ENCODE measurements at places on chromosomes 7 and 10. TPM values are rescaled to one million over a fixed set of nuclear protein-coding genes. Genes with fewer than 3 reads are reported as not detected.
A peak's percentile ranks its signal among the peaks of the same experiment; 100 is the strongest.

DNA sequence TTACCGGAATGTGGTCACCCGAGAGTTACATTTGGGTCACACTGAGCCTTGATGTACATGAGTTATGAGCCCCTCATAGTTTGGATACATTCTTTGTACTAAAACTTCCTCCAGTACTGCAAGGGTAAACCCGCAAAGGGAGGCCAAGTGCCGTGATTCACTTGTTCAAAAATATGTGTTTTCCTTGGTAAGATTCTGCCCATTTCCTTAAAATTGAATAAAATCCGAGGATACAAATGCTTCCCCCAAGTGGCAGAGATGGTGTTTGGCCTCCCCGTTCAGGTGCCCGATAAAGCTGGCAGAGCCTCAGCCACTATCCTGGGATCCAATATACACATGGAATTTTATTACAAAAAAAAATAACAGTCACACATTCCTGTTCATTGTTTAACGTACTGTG lies 268.3 kb downstream of the DIP2C start:
- H3K4me3 ChIP-seq, result no peak overlapping the region
- H3K27ac ChIP-seq, result no peak overlapping the region
- H3K36me3 ChIP-seq, result no peaks in the 10 kb centered on the region
- DNase-seq, result no peak

DNA sequence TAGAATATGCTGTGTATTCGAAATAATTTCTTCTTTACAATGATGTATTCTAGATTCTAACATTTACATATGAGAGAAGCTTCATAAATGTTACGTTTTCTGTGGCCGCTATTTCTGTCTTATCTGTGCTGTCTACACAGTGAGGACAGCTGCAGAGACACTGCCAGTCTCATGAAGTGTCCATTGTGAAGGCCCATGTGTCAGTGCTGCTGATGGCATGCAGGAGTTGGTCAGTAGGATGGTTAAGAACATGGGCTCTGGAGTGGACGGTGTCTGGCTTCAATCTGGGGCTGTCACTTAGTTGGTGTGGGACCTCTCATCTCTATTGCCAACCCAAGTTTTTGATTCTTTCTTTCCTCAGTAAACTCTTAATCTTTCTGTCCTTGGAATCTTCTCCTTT lies 137.3 kb downstream of the SDK1 start:
- no peaks in the 10 kb centered on the region for H3K27me3 ChIP-seq
- H3K36me3 ChIP-seq, result no peaks in the 10 kb centered on the region
- no peak overlapping the region for H3K27ac ChIP-seq
- H3K4me1 ChIP-seq, result no peaks in the 10 kb centered on the region
- no peak for DNase-seq

- H3K36me3 ChIP-seq, result no peaks in the 10 kb centered on the region
- no peak overlapping the region for H3K4me3 ChIP-seq
- no peak overlapping the region for H3K27ac ChIP-seq
- DNase-seq, result no peak
- no peaks in the 10 kb centered on the region for H3K27me3 ChIP-seq
Observed at GRCh38 chr7:67553378-67553777, 556.7 kb downstream of the TYW1 start.

GRCh38 chr10:90859321-90859751 lies 1.5 kb upstream of the HTR7 start:
- no peak for DNase-seq
- no peak overlapping the region for H3K27ac ChIP-seq
- H3K27me3 ChIP-seq, result peaks cover 22% of the 10 kb centered on the region
- no peaks in the 10 kb centered on the region for H3K4me1 ChIP-seq

GRCh38 chr10:67936416-67936815 lies 52.0 kb downstream of the SIRT1 start:
- no peaks in the 10 kb centered on the region for H3K27me3 ChIP-seq
- H3K36me3 ChIP-seq, result no peaks in the 10 kb centered on the region
- no peak overlapping the region for H3K4me3 ChIP-seq
- no peaks in the 10 kb centered on the region for H3K4me1 ChIP-seq

DNA sequence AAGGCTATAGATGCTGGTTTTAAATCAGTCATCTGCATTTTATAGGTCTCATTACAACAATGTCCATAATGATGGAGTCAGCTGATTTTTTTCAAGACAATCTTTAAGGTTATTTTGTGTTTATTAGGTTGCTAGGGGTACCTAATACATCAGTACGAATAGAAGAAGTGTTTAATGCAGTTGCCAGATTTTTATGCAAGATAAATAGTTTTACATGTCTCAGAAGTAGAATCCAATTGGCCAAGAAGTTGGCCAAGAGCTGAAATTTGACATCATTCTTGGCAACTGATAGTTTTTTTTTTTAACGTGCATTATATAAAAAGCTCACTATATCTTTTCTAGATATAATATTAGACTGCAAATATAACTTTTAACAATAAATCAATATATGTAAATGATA lies 208.5 kb downstream of the TRIL start:
- no peaks in the 10 kb centered on the region for H3K4me1 ChIP-seq
- no peak overlapping the region for H3K27ac ChIP-seq
- no peak for DNase-seq
- no peaks in the 10 kb centered on the region for H3K36me3 ChIP-seq
- no peak overlapping the region for H3K4me3 ChIP-seq
- no peaks in the 10 kb centered on the region for H3K27me3 ChIP-seq

DNA sequence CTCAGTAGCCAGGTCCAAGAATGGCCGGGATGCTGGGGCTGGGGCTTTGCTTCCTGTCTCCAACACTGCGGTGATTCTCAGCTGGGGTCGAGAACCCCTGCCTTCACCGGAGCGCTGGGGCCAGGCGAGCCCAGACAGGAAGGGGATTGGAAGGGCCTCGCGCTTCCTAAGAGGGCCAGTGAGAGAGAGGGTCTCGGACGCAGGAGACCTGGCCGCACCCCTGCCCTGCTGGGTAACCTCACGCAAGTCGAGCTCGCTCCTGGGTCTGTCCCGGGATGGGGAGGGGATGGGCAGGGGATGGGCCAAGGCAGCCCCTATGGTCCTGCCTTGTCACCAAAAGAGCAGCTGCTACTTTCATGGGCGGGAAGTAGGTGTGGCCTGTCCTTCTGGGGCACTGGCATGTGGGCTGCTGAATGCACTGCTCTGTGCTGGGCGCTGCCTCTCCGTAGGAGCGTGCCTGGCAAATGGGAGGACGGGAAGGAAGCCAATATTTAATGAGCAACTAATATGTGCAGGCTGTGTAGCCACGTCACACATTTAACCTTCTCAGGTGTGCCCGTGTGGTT lies 20.0 kb downstream of the KCNK18 start:
- DNase-seq, result no peak
- H3K27ac ChIP-seq, result no peak overlapping the region
- H3K4me3 ChIP-seq, result peak overlapping the region; percentile 25

HOXA2 gene
- total RNA-seq, result 1.8 TPM

CXCL12 gene
- total RNA-seq, result 49.4 TPM

Data from uterus (tissue), 4 donors.